ENCODE measurements at places on chromosomes 3 and 15.

- no peak for DNase-seq
Observed at GRCh38 chr15:98420837-98421236, 227.5 kb upstream of the IGF1R start.

- no peak for DNase-seq
Observed at GRCh38 chr3:149226776-149227175, 5.1 kb upstream of the CP start.

- DNase-seq: peak; percentile 95
Observed at GRCh38 chr3:155032918-155033317, 47.2 kb upstream of the MME start.

DNA sequence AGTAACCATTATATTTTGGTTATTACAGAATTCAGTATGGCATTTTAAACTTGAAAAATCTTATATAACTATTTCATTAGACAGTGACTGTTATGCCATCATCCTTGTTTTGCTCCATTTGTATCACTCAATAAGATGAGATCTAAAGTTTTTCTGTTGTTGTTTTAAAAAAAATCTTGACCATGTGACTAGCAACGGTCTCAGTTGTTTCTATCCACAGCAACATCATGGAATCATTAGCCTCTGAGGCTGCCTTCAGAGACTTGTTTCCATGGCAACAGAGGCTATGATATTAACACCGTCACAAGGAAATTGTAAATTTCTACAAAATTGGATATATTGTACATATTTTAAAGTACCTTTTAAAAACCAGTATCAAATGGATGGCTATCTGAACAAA, 129.8 kb downstream of the DLG1 start:
- DNase-seq: peak; percentile 60

GRCh38 chr15:56892659-56893363, 25.6 kb upstream of the TCF12 start:
- no peak for DNase-seq

DNA sequence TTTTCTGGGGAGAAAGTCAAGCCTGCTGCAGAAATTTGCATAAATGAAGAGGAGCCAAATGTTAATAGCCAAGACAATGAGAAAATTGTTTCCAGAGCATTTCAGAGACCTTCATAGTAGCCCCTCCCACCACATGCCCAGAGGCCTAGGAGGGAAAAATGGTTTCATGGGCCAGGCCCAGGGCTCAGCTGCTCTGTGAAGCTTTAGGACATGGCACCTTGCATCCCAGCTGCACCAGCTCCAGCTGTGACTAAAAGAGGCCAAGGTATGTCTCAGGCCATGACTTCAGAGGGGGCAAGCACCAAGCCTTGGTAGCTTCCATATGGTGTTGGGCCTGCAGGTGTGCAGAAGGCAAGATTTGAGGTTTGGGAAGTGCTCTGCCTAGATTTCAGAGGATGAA, 258.8 kb upstream of the SATB1 start:
- DNase-seq: no peak

GRCh38 chr3:72907731-72908620, 20.1 kb downstream of the GXYLT2 start:
- DNase-seq: peak; percentile 65

DNA sequence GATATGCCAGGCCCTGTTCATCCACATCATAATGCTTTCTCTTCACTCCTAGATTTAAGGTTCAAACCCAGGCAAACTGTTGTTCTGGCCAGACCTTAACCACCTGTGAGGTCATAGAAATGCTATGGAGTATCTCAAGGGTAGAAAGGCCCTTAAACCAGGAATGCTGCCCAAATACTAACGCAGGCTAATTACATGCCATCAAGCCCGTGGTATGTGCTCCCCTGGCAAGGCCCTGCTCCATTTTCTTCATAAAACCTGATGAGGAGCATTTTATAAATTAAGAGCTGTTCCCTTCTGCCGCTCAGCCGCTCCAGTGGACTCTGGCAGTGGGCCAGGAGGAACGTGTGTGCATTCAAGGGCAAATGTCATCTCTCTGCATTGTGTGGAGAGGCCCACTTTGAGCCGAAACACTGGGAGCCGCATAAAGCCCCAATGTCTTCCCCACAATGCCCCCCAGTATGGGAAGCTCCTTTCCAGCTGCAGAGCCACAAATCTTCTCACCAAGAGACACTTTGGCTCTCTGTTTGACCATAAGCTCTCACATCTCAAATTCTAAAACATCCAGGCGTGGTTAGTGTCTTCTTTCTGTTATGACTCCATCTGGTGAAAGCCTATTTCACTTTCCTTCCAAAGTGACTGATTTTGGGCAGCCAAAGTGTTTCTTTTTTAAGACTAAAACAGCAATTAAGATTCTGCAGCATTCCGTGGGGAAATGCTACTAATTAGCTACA, 210.8 kb upstream of the NR2E3 start:
- peak; percentile 22 for DNase-seq
